Uterine smooth muscle cell (primary cell): ENCODE measurements at places on chromosomes 13 and 19. TPM values are rescaled to one million over a fixed set of nuclear protein-coding genes. Genes with fewer than 3 reads are reported as not detected.

SETDB2 gene
- 11.7 and 15.1 TPM in 2 replicates for total RNA-seq

PAF1 gene
- total RNA-seq: 38.4 and 55.6 TPM in 2 replicates

TNNI3 gene
- total RNA-seq: not detected in 2 replicates

KRTDAP gene
- not detected in 2 replicates for total RNA-seq

ZNF426 gene
- 19.4 and 25.7 TPM in 2 replicates for total RNA-seq

PROZ gene
- not detected in 2 replicates for total RNA-seq
